ENCODE measurements at places on chromosomes 3 and 15.

- DNase-seq = no peak
These were observed 119.0 kb upstream of the CBLB start for GRCh38 chr3:105987809-105988208.

GRCh38 chr3:171256445-171257250, 203.6 kb downstream of the TNIK start:
- DNase-seq = no peak

- no peak for DNase-seq
These were observed 126.4 kb downstream of the SHQ1 start for GRCh38 chr3:72721683-72722381.

- DNase-seq = no peak
These were observed 260.7 kb downstream of the OPA1 start for GRCh38 chr3:193853511-193854219.

DNA sequence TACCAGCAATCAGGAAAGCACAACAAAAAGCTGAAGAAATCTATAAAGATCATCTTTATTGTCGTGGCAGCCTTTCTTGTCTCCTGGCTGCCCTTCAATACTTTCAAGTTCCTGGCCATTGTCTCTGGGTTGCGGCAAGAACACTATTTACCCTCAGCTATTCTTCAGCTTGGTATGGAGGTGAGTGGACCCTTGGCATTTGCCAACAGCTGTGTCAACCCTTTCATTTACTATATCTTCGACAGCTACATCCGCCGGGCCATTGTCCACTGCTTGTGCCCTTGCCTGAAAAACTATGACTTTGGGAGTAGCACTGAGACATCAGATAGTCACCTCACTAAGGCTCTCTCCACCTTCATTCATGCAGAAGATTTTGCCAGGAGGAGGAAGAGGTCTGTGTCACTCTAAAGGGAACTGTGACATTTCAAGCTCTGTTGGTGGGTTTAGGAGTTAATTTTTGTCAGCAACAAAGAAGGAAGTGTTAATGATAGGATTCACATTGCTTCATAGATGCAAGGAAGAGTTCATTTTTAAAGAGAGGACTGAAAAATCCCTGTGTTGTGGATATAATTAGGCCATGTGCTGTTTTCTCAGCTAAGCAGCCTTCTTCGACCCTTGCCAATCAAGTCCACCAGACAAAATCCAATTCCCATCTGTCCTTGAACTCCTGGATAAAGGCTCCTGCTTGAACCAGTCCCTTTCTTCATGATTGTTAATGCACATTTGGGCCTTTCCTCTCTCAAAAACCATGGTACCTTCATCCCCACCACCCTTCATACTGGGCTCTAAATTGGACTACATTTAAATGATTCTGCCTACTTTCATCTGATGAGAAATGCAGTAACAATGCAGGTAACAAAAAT, 1.2 kb downstream of the GPR15 start:
- DNase-seq = no peak

DNA sequence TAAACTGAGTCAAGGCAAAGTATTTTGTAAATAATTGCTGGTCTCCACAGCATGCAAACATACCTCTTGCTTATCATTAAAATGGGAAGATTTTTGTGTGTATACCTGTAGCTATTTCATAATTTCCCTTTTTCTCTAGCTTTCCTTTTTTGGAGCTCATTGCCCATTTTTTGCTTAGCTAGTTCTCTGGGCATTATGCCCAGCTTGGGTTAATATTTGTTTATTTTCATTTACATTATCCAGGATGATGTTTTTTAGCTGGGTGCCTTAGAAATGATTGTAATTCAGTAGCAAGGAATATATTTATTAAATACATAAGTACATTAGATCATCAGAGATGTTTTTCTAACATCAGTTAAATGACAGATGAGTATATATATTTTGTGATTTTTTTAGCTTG, 1271.7 kb upstream of the GBE1 start:
- DNase-seq = no peak

DNA sequence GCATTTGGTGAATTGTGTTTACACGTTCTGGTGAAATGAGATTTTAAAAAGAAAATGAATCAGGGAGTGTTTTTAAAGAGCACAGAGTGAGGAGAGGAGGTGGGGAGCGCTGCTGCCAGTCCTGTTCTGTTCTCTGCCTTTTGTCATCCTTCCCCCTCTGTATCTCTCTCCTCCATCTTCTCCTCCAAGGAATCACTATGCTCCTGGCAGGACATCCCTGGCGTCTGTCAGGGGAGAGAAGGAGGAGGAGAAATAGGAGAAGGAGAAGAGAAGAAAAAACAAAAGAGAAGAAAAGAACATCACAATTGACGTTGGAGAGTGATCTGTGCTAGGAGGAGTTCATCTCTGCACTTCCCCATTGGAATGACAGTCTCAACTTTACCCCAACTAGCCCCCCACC, 627.6 kb upstream of the TBL1XR1 start:
- no peak for DNase-seq

- no peak for DNase-seq
These were observed 477.8 kb downstream of the RBMS3 start for GRCh38 chr3:29758434-29759322.

- DNase-seq = no peak
These were observed 113.0 kb upstream of the CHD2 start for GRCh38 chr15:92787116-92787515.

- DNase-seq = no peak
These were observed 24.5 kb upstream of the RNF111 start for GRCh38 chr15:58962662-58963565.

- no peak for DNase-seq
These were observed 384.0 kb upstream of the KCNMB2 start for GRCh38 chr3:178152031-178152806.

- DNase-seq = no peak
These were observed 16.8 kb downstream of the GJD2 start for GRCh38 chr15:34738002-34738401.

- DNase-seq = no peak
These were observed 112.1 kb downstream of the SLCO3A1 start for GRCh38 chr15:91965501-91966193.

DNA sequence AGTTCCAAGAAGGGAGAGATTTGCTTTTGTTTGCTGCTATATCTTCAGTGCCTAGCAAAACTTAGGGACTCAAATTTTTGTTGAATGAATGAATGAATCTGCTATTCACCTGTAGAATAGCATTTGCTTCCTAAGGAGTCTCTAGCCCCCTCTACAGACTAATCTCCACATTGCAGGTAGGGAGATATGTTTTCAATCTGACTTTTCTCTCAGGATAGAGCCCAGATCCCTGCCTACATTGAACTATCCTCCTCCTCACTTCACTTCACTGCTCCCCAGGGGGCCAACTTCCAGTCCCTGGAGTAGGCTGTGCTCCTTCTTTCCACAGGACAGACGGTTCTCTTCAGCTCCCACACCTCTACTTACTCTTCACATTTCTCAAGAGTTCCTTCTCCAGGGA, 81.9 kb upstream of the PTX3 start:
- DNase-seq = peak; percentile 32

DNA sequence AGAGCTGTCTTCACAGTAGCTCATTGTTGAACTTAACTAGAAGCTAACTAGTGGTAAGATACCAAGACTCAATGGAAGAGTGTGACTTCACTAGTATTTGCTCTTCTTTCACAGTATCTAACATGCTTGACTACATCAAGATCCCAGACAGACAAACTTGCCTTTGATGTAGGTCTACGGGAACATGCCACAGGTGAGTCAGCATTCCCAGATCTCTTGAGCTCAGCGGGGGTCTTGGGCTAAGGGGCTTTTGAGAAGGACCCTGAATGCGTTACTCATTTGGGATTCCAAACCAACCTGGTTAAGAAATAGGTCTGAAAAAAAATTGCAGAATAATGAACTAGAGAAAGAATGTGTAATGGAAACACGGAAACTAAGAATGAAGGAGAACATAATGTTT, 222.4 kb downstream of the RYR3 start:
- no peak for DNase-seq

DNA sequence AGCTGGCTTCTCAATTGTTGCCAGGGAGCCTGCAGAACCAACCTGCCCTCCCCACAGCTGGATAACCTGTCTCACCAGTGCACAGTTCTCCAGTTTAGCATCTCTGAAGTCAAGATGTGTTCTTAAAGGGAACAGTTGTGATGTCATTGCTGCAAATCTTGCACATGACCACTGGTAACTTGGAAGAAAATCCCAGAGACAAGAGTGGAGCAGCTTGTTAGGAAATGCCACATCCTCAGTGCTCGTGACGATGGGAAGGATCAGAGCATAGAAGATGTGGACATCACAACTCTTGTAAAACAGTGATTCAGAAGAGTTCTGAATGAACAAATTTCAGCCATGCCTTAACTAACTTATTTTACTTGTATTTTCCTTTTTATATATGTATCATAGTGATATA, 36.1 kb upstream of the LIMD1 start:
- no peak for DNase-seq

- DNase-seq = no peak
These were observed 8.9 kb upstream of the NSMCE3 start for GRCh38 chr15:29278436-29279105.

- no peak for DNase-seq
These were observed 163.8 kb downstream of the LSAMP start for GRCh38 chr3:116281313-116282143.

DNA sequence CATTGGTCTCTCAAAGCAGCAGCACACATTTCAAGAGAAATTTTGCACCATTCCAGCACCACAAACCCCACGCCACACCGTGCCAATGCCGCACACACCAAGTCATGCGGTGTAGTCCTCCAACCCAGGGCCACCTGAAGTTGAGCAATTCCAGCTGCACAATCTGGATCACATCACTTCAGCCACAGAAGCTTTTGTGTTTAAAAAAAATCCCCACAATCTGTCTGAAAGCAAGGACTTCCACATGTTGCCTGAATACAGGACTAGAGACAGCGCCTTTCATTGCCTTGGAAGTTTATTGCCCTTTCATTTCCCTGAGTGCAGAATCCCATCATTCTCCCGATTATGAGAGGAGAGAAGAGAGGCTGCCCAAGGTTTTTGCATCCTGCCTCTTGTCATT, 175.6 kb upstream of the BCL6 start:
- DNase-seq = no peak

- no peak for DNase-seq
These were observed 17.7 kb downstream of the STAG1 start for GRCh38 chr3:136734382-136735070.

- DNase-seq = no peak
These were observed 4.9 kb upstream of the CHRNA3 start for GRCh38 chr15:78625606-78626280.

DNA sequence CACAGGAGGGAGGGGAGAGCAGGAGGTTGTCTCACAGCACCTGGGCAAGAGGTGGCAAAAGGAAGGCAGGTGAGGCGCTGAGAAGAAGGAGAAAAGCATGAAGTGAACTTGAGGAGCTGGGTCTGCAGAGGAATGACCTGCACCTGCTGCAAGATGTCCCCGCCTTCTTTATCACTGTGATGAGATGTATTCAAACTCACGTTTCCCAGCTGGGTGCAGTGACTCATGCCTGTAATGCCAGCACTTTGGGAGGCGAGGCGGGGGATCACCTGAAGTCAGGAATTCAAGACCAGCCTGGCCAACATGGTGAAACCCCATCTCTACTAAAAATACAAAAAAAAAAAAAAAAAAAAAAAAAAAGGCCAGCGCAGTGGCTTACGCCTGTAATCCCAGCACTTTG, 22.2 kb upstream of the ZNF710 start:
- no peak for DNase-seq

GRCh38 chr3:141444586-141445285, 42.1 kb upstream of the RASA2 start:
- DNase-seq = no peak

GRCh38 chr15:62856466-62857246, 185.9 kb upstream of the TPM1 start:
- no peak for DNase-seq

- no peak for DNase-seq
These were observed 8.0 kb downstream of the ZBTB20 start for GRCh38 chr3:115139072-115139471.

GRCh38 chr3:128994581-128995546, 988 bp upstream of the CFAP92 start:
- DNase-seq = no peak

DNA sequence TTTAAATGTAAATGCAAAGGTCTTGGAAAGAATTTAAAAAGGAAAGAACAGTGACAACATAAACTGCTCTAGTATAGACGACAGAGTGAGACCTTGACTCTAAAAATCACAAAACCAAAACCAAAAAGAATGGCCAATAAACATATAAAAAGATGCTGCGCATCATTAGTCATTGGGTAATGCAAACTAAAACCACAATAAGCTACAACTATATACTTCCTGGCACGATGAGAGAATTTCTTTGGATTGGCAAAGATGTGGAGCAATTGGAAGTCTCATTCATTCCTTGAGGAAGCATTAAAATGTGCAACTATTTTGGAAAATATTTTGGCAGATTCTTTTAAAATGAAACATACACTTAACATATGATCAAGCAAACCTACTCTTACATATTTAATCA, 98.7 kb upstream of the ZPLD1 start:
- DNase-seq = no peak

DNA sequence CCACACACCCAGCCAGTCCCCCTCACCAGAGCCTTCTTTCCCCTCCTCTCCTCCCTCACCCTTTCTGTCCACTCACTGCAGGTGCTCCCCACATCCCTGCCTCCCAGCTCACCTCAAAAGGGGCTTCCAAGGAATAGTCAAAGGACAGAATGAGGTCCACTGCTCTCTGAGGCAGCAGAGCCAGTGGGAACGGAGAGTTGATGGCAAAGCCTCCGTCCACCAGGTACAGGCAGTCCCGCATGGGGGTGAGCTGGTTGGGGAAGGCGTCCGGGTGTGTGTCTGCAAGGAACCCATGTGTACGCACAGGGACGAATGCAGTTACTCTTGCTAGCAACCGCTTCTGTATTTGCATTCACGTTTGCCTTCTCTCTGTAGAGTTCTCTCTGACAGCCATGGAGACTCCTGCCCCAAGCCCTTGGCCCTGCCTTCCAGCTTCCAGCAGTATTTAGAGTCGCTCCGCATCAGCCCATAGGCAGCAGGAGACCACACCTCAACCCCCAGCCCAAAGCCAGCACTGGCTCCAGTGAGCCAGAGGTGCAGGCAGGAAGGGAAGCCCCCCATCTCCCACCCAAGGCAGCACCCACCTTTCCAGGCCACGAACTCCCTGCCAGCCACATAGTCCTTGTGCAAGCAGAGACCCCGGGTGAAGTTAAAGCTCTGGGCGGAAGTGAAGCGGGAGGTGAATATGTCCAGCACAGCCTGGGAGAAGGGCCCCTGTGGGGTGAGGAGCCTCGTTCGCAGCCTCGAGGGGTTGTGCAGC, 12.4 kb downstream of the PLA2G4F start:
- DNase-seq = no peak

DNA sequence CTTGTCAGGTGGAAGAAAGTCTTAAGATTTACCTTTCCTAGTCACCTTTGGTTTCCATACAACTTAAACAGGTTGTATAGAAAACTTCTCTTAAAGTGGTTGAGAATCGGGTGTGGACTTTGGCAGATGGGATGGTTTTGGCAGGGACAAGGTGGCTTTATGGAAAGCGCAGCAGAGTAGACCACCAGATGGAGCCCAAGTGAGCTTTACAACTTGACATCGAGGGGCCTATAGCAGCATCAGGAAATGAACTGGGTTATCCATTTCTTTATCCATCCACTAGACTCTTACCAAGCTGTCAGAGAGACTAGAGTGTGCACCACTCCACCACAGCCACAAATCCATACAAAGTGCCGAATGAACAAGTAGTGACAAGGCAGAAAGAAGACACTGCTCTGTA, 85.3 kb upstream of the MBNL1 start:
- DNase-seq = peak; percentile 48

GRCh38 chr15:73694419-73694818, 10.2 kb downstream of the CD276 start:
- no peak for DNase-seq

- no peak for DNase-seq
These were observed 61.9 kb downstream of the TRPM7 start for GRCh38 chr15:50624616-50625168.

Measured in HEK293T (cell line).